ENCODE measurements at places on chromosomes 3 and 15.

DNA sequence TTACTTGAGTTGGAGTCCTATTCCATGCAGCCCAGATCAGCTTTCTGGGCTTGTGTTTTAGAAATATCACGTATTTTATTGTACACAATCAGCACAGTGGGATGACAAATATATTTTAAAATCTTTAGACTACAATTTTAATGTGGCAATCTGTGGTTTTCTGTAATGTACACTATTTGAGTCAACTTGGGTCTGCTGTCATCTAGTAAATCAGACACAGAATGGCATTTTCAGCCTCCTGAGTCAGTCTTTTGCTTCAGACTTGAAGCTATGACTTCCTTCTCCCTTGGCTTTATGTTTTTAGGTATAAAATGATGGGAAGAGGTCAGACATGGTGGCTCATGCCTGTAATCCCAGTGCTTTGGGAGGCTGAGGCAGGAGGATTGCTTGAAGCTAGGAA is 232.1 kb downstream of the NECTIN3 start:
- no peak overlapping the region for H3K27ac ChIP-seq
- no peaks in the 10 kb centered on the region for H3K4me1 ChIP-seq
- H3K27me3 ChIP-seq, result no peaks in the 10 kb centered on the region
- H3K4me3 ChIP-seq, result no peak overlapping the region
- no peaks in the 10 kb centered on the region for H3K36me3 ChIP-seq
- no peak for DNase-seq

DNA sequence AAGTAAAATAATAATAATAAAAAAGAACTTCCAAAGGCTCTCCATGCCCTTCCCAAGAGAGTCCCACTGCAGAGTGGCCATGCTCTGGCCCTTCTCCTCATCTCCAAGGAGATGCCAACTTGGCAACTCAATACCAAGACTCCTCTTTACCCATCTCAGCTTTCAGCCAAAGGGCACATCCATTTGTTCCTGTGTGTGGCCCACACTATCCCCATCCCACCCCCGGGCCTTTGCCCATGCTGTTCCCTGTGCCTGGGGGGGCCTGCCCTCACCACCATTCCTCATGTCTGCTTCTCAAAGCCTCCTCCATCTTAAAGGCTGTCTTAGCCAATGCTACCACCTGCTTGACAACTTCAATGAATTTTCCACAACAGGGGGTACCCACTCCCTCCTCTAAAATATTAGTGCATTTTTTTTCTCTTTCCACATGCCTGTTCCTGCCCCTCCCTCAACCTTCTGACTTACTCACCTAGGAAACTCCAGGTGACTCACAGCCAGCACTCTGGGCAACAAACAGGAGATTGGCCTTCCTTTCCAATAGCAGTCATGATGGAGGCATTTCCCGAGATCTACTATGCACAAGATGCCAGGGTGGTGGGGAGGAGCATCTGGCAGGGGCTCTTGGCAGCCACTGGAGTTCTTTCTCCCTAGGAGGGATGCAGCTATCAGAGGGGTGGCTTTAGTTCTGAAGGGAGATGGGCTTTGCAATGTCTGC is 109.4 kb upstream of the SMAD3 start:
- H3K4me3 ChIP-seq, result no peak overlapping the region
- no peak overlapping the region for H3K27ac ChIP-seq
- no peaks in the 10 kb centered on the region for H3K36me3 ChIP-seq

DNA sequence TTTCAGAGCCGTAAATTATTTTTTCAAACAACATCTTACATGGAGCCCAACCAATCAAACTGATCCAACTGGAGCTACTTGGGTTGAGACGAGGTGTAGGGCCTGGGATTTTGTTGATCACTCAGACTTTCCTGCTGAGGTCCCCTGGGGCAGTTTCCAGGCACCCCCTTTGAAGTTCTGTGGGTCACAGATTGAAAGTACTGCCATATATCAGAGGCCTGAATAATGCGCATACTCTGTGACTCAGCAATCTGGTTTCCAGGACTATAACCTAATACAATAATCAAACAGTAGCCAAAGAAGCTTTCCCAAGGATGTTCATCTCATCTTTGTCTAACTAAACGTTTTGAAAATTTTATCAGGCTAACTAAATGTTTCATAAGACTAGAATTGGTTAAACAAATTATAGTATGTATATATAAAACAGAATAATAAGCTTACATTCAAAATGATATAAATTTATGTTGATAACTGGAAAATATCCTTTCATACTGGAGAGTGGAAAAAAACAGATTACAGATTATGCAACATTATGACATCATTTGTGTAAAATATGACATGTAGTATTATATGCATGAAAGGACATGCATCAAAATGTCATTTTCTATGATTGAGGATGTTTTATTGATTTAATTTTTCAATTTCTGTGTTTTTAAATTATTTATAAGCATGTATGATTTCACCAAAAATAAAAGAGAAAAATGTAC is 617.1 kb downstream of the NTRK3 start:
- no peak overlapping the region for H3K27ac ChIP-seq
- no peak for DNase-seq
- no peaks in the 10 kb centered on the region for H3K36me3 ChIP-seq
- no peaks in the 10 kb centered on the region for H3K27me3 ChIP-seq
- H3K4me3 ChIP-seq, result no peak overlapping the region

GRCh38 chr3:6455031-6455430 is 405.9 kb upstream of the GRM7 start:
- no peak overlapping the region for H3K27ac ChIP-seq
- H3K36me3 ChIP-seq, result no peaks in the 10 kb centered on the region
- H3K4me3 ChIP-seq, result no peak overlapping the region
- H3K4me1 ChIP-seq, result no peaks in the 10 kb centered on the region

- no peak for DNase-seq
- H3K27ac ChIP-seq, result no peak overlapping the region
- H3K4me1 ChIP-seq, result no peaks in the 10 kb centered on the region
- H3K4me3 ChIP-seq, result no peak overlapping the region
- H3K36me3 ChIP-seq, result no peaks in the 10 kb centered on the region
Measured at GRCh38 chr3:114025451-114025850, 30.9 kb downstream of the CCDC191 start.

Data from H1 (cell line).